ENCODE measurements at places on chromosomes 4 and X.
A peak's percentile ranks its signal among the peaks of the same experiment; 100 is the strongest.

GRCh38 chr4:168257768-168258167 lies 60.8 kb downstream of the DDX60 start:
- no peak for DNase-seq

DNA sequence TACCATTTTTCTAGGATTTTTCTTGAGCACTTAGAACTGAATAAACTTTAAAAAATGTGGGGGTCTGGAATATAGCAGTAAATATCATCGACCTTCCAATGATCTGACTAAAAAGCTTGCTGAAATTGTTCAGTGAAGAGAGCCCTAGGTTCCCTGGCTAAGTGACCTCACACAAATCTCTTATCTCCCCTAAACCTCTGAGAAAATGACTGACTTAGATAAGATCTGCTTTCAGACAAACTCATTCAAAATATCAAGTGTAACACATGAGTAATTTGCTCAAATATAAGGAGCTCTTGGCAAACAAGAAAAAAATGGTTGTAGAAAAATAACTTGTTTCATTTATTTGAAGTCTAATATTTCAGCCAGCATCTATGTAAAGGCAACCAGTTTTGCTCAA lies 441.7 kb upstream of the SLIT2 start:
- DNase-seq: no peak

- no peak for DNase-seq
These were observed 953.9 kb upstream of the PCDH10 start for GRCh38 chr4:132195176-132195575.

- DNase-seq: no peak
These were observed 1112.7 kb downstream of the PDHA2 start for GRCh38 chr4:96952610-96953009.

DNA sequence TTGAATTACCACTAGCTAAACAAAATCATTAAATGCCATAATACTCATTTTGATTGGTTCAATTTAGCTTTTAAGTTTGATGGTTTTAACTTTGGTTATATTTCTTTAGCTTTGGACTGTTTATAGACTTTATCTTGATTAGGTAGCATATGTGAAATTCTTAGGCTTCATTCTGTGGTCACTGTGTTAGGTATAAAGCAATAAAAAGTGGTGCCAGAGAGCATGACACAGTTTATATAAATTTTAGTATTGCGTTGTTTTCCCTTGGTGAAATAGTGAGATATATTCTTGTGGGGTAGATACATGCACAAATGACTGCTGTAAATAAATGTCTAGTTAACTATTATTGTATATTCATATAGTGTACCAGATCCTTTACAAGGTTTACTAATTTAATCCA lies 474.2 kb upstream of the GRID2 start:
- DNase-seq: no peak

- no peak for DNase-seq
These were observed 42.7 kb upstream of the GRPEL1 start for GRCh38 chr4:7110546-7110945.

DNA sequence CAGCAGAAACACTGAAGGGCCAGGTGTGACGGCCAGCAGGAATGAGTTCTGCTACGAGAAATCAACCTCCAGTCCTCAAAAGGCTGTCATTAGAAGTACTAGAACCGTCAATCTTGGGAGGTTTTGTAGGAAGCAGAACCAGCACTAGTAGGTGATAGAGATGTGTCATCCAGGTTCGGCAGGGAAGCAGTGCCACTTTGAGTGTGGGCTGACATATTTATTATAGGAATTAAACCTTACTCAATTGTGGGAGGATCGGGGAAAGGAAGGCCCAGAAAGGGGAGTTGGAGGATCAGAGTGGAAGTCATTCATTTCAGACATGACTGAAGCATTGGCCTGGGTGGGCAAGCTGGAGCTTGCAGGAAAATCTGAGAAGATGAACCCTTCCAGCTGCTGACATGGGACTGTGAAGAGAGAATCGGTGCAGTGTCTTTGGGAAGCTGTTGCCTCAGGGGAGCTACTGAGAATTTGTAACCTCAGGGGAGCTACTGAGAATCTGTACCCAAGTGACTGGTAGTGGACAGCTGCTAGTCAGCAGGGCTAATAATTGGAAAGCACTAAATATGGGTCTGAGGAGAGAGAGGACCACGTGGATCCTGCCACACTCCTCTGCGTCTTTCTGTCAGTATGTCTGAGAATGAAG lies 177.4 kb downstream of the SPRY1 start:
- no peak for DNase-seq

GRCh38 chr4:184385705-184386141 lies 88.6 kb downstream of the IRF2 start:
- DNase-seq: no peak

DNA sequence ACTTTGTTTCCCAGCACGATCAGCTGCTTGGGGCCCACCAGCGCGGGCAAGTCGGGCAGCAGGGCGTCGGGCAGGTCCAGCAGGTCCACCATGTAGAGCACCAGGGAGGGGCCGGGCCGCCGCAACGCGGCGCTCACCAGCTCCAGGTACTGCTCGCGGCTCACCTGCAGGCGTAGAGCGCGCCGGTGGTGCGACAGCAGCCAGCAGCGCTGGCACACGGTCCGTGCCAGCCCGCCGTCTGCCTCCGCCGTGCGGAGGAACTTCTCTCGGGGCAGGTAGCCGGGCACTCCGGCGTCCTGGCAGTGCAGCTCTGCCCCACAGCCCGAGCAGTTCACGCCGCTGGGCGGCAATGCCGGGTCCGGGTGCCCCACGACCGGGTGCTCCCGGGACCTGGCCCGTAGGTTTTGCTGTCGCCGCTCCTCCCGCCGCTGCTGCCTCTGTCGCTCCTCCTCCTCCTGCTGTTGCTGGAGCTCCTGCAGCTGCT lies 527 bp downstream of the NOA1 start:
- peak; percentile 55 for DNase-seq

- DNase-seq: no peak
These were observed 39.7 kb downstream of the TSPAN5 start for GRCh38 chr4:98618680-98619079.

- no peak for DNase-seq
These were observed 44.2 kb downstream of the GSX2 start for GRCh38 chr4:54144199-54144598.

DNA sequence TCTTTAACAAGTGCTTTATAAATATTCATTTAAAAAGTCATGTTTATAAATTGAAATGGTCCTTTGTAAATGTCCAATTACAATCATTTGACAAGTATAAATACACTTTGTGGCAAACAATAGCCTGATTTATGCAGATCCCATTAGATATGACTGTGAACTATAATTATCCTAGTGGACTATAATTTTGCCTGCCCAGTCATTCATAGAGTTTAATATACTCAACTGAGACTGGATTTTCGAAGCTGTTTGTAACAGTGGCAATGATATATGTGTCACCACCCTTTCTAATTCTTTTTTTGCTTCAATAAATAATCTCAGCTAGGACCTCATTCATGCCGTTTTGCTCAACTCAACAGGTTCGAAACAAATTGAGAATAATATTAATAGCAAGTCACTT lies 732.0 kb downstream of the PCDH18 start:
- no peak for DNase-seq

DNA sequence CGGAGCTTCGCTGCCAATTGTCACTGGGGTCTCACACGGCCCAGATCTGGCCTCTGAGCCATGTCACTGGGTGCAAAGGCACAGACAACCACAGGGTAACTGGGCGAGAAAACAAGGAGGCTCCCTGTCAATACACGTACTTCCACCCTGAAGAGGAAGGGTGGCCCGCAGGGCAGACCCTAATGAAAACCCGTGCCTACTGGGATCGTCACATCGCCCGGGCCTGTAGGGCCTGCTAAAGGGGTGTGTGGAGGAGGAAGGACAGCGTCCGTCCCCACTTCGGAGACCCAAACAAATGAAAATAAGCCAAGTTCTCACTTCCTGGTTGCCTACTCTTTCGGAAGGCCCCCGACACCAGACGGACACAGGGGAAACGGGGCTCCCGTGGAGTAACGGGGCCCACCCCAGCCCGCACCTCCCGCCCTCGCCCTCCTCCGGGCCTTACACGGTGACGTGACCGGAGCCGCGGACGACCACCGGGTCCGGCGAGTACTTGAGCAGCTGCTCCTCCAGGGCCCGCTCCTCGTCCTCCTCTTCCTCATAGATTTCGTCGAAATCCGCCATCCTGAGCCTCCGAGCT lies 578 bp downstream of the CHIC2 start:
- peak; percentile 30 for DNase-seq

- DNase-seq: no peak
These were observed 91.8 kb downstream of the REPS2 start for GRCh38 chrX:17038277-17038676.

DNA sequence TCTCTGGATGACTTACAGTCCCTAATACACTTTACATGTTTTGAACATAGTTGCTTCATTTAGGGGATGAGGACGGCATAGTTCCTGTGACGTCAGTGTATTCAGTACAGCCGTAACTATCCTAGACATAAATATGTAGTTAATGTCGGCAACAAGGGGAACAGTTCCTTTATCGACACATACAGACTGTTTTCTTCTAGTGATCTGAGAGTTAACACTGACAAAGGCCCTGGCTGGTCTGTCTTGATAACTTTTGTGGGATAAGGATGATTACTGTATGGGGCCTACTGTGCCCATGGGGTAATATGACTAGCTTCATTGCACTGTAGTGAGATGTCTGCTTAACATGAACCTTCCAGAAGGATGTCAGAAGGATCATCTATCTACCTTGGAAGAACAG lies 131.2 kb downstream of the ZNF518B start:
- no peak for DNase-seq

DNA sequence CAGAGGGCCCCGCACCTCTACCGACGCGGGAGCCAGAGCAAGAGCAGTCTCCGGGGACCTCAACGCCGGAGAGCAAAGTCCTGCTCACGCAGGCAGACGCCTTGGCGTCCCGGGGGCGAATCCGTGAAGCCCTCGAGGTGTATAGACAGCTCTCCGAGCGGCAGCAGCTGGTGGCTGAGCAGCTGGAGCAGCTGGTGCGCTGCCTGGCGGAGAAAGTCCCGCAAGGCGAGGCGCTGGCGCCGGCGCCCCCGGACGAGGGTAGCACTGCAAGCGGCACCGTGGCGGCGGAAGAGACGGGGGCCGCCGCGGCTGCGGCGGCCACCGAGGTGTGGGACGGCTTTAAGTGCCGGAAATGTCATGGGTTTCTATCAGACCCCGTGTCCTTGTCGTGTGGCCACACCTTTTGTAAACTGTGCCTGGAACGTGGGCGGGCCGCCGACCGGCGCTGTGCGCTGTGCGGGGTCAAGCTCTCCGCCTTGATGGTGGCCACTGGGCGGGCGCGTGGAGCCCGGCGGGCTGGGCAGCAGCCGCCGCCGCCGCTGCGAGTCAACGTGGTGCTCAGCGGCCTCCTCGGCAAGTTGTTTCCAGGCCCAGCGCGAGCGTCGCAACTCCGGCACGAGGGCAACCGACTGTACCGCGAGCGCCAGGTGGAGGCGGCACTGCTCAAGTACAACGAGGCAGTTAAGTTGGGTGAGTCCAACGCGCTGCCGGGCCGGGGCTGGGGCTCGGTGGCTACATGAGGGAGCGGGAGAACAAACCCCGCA lies 672 bp downstream of the LONRF3 start:
- peak; percentile 31 for DNase-seq

DNA sequence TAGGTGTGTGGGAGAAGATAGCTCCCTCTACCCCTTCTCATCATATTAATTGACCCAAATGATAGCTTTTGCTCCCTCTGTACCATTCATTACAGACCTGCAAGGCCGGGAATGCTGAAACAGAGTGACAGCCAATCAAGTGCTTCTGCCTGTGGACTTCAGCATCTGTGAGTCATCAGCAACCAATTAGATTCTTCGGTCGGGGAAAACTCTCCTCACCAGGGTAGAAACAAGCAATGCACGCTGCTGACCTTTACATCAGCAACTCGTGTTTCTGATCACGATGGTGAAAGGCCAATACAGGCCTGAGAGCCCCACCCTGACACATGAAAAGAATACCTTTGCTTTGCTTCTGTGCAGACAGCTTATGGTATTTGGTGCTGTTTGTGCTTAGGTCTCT lies 347.2 kb upstream of the DDX53 start:
- DNase-seq: no peak

DNA sequence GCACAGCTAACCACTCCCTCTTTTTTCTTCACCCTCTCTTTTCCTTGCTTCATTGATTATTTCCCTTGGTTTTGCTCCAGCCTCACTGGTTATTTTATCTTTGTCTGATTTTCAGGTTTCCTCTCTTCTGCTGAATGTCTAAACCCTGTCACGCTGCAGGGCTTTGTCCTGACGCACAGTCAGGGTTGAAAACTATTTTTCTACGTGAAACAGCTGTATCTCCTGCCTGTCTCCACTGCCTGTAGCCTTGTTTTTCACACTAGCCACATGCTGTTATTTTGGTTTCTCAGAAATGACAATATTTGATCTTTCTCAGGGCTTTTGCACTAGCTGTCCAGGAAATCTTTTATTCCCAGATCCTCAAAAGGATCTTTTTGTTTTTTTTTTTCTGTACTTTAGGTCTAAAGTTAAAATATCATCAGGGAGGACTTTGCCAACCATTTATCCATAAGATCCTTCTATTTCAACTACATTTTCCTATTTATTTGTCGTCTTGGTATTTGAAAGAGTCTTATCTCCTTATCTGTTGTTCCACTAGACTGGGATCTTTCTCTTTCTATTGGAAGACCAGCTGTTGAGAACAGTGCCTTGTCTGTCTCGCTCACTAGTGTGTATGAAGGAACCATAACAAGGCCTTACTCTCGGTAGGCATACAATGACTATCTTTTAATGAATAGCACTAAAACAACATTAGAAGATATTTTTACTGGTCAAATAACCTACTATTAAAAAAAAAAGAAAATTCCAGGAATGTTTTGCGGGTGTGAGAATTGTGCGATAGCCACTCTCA lies 164.3 kb downstream of the PDHA2 start:
- DNase-seq: no peak

- DNase-seq: no peak
These were observed 584.3 kb upstream of the SMIM31 start for GRCh38 chr4:164169591-164169990.

DNA sequence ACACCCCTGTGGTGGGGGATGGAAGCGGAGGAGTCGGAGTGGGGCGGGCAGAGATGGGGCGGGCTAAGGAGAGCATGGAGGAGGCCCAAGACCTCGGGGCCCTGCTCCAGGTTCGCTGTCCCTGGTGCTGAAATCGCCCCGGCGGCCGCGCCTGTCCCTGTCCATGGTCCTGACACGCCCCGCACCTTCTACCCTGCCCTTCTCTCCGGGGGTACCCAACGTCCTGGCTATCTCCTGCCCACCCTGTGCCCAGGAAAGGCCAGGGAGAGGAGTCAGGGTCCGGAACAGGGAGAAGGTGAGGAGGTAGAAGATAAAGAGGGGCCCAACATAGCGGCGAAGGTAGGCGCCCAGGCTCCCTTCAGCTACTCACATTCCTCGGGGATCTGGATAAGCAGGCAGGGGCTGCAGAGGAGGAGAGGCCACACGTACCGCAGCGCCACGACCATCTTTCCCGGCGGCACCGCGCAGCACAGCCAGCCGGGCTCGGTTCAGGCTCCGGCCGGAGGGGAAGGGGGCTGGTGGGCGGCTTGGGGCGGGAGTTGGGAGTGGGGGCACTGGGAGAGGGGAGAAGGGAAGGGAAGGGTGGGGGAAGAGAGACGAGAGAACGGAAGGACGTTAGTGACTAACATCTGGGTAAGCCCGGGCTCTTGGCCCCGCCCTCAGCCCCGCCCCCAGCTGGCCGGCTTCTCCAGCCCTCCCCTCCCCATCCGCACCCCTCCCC lies 10.4 kb downstream of the L1CAM start:
- DNase-seq: peak; percentile 68
